Motor neuron (in vitro differentiated cells): ENCODE measurements at places on chromosomes 16 and 17. TPM values are rescaled to one million over a fixed set of nuclear protein-coding genes. Genes with fewer than 3 reads are reported as not detected.

The ATP2A1 gene
- total RNA-seq = 0.49 and 1.8 TPM in 2 replicates

The MT1M gene
- total RNA-seq = 0.25 and 0.50 TPM in 2 replicates

The NPIPB2 gene
- 9.3 and 14.0 TPM in 2 replicates for total RNA-seq

The CLEC19A gene
- total RNA-seq = 0.11 and 0.25 TPM in 2 replicates

The EPOP gene
- total RNA-seq = 2.3 and 2.6 TPM in 2 replicates

The FAM171A2 gene
- 19.2 and 24.3 TPM in 2 replicates for total RNA-seq

The RNF112 gene
- 0.23 and 0.35 TPM in 2 replicates for total RNA-seq

The TCAP gene
- total RNA-seq = 1.2 and 2.0 TPM in 2 replicates

GRCh38 chr17:16215002-16215272 lies 397 bp downstream of the NCOR1 start:
- ATAC-seq = peak; percentile 57

- ATAC-seq = no peak
Observed at GRCh38 chr17:19341641-19342610, 20.6 kb downstream of the B9D1 start.

GRCh38 chr17:41909088-41909487 lies 9.7 kb downstream of the ACLY start:
- ATAC-seq = no peak

DNA sequence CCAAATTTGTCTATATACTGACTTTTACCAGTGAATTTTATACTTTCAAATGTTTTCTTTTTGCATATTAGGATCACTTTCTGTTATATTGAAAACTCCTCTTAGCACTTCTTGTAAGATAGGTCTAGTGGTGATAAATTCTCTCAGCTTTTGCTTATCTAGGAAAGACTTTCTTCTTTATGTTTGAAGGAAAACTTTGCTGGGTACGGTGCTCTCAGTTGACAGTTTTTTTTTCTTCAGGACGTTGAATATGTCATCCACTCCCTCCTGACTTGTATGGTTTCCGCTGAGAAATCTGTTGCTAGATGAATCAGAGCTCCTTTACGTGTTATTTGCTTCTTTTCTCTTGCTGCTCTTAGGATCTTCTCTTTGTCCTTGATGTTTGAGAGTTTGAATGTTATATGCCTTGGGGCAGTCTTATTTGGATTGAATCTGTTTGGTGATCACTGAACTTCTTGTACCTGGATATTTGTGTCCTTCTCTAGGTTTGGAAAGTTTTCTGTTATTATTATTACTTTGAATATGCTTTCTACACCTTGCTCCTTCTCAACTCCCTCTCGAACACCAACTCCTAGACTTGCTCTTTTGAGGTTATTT lies 44.0 kb upstream of the NACA2 start:
- no peak for ATAC-seq

- no peak for ATAC-seq
Observed at GRCh38 chr17:83004791-83005380, 74.5 kb upstream of the METRNL start.

- no peak for ATAC-seq
Observed at GRCh38 chr17:77371117-77371887, 230.5 kb downstream of the SEC14L1 start.

DNA sequence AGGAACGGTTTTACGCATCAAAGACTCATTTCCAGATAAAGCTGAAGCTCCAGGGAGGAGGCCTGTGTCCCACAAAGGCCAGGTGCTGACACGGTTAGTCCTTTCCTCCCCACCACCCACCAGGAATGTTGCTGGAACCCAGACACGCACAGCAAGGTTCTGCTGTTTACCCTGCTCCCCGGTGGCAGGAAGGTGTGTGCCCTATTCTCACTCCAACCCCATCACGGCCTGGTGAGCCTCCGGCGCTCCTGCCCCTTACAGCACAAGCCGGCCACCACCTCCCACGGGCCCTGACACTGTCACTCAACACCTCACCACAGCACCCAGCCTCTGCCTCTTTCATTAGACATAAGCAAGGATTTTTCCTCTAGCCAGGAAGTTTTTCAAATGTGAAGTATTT lies 47.8 kb downstream of the ANKRD11 start:
- ATAC-seq = peak; percentile 34

DNA sequence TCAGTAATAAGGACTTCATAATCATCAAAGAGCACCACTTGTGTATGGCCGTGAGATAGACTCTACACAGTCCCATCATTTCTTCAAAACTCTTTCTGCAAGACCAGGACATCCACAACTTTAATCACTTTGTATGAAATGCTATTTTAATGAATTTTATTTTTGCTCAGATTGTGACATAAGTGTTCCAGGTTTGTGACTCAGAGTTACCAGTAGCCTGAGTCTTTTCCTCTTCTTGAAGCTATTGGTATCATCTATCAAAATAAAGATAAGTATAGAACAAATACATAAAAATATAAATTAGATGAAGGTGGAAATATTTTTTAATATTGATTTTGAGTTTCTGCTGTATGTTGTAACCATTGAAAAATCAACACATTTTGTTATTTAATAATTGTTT lies 16.6 kb upstream of the VWA3A start:
- no peak for ATAC-seq

DNA sequence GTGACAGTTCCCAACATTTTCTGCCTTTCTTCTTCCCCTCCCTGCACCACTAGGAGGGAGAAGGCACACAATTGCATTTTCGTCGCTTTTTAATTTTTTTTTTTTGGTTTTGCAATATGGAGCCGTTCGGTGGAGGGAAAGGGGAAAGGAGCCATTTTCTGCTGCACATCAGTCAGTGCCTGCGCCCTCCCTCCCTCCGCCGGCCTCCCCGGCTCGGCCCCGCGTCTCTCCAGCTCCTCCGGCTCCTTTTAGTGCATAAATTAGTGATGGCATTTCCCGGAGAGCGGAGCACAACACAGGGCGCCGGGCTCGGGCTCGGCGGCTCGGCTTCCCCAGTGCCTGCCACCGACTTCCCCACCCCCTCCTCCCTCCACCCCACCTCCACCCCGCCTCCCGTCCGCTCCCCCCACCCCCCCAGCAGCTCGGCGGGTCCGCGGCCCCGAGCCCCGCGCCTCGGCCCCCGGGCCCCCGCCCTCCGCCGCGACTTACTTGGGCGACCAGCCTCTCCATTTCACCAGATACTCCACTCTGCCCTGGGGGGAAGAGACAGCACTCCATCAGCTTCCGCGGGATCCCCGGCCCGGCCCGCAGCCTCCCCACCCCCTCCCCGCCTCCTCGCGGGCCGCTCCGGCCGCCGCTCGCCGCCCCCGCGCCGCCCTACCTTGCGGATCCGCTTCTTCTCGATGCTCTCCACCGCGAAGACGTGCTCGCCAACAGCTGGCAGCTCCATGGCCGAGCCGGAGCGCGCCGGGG lies 542 bp downstream of the CBX4 start:
- ATAC-seq = peak; percentile 36

DNA sequence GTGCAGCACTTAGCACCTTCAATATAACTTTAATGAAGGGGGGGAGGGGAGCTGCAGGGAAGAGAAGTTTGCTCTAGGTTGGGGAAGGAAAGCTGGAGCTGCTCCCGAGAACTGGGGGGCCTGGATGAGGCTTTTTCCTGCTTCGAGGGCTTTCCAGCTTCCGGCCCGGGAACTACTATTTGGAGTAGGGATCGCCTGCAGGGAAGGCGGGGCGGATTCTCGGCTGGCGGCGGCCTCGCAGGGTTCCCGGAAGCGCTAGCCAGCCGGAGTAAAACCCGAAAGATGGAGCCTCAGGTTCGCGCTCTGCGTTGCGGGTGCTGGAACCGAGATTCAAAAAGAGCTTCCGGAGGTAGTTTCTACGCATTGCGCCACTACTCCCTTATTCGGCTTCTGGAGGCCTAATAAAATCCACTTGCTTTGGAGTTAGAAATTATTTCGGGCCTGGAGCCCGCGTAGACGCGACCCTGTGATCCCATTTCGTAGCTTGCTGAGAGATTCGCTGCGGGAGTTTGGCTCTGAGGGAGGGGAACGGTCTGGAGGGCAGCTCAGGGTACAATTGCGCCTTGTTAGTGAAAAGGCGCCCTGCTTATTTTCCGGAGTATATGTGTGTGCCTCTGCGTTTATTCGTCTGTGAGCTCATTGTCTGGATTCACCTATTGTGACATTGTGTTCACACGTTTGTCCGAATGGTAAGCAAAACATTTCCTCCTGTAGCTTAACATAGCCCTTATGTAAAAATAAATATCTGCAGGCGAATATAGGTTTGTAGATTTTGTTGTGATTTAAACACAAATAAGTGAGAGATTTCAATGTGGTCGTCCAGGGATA lies 652 bp downstream of the PRAC2 start:
- ATAC-seq = no peak

GRCh38 chr16:560701-561412 lies 663 bp downstream of the PRR35 start:
- no peak for ATAC-seq

- no peak for ATAC-seq
Observed at GRCh38 chr16:85908444-85908843, 9.5 kb downstream of the IRF8 start.

GRCh38 chr17:80124351-80124981 lies 22.5 kb downstream of the EIF4A3 start:
- peak; percentile 16 for ATAC-seq

DNA sequence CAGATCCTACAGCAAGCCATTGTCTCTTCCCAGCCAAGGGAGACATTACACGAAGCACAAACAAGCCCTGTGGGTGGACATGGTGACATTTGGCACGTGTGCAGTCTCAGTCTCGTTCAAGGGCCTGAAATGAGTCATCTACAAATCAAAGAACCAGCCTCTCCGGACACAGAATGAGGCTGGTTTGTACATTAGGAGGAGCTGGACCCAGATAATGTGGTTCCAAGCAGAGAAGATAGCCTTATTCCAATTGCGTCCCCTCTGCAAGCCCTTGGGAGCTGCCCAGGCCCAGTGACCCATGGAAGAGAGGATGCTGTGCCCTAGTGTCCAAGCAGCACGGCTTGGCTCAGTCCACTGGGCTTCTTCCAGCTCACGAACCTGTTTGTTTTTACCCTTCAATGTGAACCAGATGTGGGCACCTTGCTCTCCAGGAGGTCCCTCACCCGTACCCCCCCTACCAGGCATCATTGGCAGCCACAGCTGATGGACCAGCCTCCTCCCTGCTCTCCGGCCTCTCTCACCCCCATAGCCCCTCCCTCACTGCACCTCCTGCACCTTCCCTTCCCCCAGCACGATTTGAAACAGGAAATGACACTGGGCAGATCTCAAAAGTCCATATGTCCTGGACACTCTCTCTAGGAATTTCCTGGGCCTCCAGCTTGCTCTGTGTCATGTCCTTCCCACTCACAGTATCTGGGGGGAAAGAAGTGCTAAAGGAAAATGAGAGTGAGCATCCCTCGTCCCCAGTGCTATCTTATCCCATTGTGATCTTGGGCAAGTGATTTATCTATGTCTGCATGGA lies 26.2 kb downstream of the KPNA2 start:
- no peak for ATAC-seq

DNA sequence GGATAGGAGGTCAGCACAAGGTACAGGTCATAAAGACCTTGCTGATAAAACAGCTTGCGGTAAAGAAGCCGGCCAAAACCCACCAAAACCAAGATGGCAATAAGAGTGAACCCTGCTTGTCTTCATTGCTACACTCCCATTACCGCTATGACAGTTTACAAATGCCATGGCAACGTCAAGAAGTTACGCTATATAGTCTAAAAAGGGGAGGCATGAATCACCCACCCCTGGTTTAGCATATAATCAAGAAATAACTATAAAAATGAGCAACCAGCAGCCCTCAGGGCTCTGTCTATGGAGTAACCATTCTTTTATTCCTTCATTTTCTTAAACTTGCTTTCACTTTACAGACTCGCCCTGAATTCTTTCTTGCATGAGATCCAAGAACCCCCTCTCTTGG lies 1.0 kb upstream of the HSBP1 start:
- ATAC-seq = no peak

- peak; percentile 33 for ATAC-seq
Observed at GRCh38 chr17:16470265-16470664, 21.7 kb downstream of the LRRC75A start.

DNA sequence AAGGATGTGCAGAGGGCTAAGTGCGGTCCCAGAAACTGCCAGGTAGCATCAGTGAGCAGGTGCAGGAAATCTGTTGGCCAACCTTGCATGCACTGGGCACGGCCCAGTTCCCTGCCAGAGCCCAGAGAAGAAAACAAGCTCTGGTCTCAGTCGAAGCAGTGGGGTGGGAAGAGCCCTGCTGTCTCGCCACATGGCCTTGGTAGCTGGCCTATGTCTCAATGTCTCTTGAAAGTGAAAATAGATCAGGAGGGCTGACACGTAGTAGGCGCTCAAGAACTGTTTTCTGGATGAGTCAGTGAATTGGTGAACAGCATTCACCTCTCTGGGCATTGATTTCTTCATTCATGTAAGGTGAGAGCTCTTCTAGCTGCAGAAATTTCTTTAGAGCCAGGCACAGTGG lies 90.4 kb downstream of the MARF1 start:
- no peak for ATAC-seq
